ENCODE measurements at places on chromosomes 1 and 21.

DNA sequence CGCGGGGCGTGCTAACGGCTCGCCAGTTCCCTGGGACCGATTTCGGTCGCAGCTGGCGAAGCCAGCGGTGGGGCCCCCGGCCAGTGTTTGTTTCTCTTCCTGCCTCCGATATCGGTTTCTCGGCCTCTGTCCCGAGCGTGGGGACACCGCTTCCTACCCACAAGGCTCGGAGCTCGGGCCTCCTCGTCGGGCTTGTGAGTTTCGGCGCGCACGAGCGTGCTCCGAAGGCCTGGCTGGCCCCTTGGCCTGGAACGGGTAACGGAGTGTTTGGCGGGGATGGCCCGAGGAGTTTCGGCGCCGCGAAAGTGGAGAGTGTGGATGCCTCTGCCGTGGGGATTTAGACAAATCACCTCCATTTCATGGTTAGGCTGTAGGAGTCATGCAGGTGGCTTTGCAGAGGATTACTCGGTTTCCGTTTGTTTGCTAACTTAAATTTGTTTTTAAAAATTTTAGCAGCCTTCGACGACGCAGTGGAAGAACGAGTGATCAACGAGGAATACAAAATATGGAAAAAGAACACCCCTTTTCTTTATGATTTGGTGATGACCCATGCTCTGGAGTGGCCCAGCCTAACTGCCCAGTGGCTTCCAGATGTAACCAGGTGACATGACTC is 559 bp downstream of the RBBP4 start:
- H3K4me3 ChIP-seq, result peak overlapping the region; percentile 97
- peaks cover 17% of the 10 kb centered on the region for H3K36me3 ChIP-seq
- H3K4me1 ChIP-seq, result peaks cover 3% of the 10 kb centered on the region
- DNase-seq, result no peak

- H3K27me3 ChIP-seq, result no peaks in the 10 kb centered on the region
- H3K36me3 ChIP-seq, result no peaks in the 10 kb centered on the region
- DNase-seq, result no peak
- no peaks in the 10 kb centered on the region for H3K4me1 ChIP-seq
- no peak overlapping the region for H3K27ac ChIP-seq
These were observed 33.4 kb downstream of the TRABD2B start for GRCh38 chr1:47963568-47964358.

GRCh38 chr1:189211742-189212141 is 1265.9 kb downstream of the BRINP3 start:
- H3K27ac ChIP-seq, result no peak overlapping the region
- no peak overlapping the region for H3K4me3 ChIP-seq
- H3K36me3 ChIP-seq, result no peaks in the 10 kb centered on the region
- H3K4me1 ChIP-seq, result no peaks in the 10 kb centered on the region

DNA sequence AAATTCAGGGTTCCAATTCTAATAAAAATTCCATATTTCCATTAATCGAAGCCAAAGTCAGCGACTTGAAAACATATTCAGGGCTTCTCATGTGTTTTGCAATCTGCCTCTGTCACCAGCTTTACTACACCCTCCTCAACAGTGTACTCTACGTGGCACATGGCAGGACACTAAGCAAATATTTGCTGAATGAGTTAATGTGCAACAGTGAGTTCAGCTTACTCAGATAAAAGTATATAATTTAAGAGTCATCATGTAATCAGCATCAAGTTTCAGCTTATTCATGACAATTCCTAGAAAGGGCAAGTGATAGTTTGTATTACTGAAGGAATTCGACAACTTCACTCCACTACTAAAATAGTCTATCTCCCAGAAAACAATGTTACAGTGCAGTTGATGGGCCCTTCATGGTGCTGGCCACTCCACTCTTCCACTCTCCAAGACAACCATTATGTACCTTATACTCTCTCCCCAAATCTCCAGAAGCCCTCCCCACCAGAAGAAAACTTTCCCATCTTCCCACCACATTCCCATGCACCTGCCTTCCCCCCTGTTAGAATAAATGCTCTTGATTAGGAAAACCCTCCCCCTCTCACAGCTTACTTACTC is 97.3 kb downstream of the TTLL7 start:
- peak; percentile 93 for DNase-seq
- H3K4me3 ChIP-seq, result no peak overlapping the region
- no peaks in the 10 kb centered on the region for H3K36me3 ChIP-seq
- H3K4me1 ChIP-seq, result peaks cover 4% of the 10 kb centered on the region
